Foreskin keratinocyte (primary cell): ENCODE measurements at places on chromosomes 16 and 17. TPM values are rescaled to one million over a fixed set of nuclear protein-coding genes. Genes with fewer than 3 reads are reported as not detected.
A peak's percentile ranks its signal among the peaks of the same experiment; 100 is the strongest.

DNA sequence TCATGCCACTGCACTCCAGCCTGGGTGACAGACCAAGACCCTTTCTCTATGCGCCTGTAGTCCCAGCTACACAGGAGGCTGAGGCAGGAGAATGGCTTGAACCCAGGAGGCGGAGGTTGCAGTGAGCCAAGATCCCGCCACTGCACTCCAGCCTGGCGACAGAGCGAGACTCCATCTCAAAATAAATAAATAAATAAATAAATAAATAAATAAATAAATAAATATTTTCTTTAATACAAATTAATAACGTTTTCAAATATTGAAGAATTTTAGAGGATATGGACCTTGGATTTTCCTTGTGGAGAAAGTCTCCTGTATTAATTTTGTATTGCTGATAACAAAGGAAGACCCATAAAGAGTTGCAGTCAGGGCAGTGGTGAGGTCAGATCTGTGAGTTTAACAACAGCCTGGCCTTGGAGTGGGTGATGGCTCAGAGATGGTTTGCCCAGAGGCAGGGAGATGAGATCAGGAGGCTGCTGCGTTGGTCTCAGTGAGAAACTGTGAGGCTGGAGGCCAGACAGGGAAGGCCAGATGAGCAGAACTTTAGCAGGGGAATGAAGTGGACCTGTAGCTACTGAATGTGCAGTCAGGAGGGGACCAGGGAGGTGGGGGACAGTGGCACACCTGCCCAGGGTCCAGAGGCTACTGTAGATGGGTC, 4.4 kb upstream of the ASGR1 start:
- DNase-seq = no peak

GRCh38 chr16:24146518-24146917, 109.6 kb upstream of the CACNG3 start:
- DNase-seq = no peak

The CBLN1 gene
- 0.11 TPM in 1 of 2 replicates, not detected in the other for total RNA-seq

GRCh38 chr16:50414152-50414551, 45.4 kb upstream of the BRD7 start:
- DNase-seq = no peak

The ABHD15 gene
- 7.5 and 8.9 TPM in 2 replicates for total RNA-seq

DNA sequence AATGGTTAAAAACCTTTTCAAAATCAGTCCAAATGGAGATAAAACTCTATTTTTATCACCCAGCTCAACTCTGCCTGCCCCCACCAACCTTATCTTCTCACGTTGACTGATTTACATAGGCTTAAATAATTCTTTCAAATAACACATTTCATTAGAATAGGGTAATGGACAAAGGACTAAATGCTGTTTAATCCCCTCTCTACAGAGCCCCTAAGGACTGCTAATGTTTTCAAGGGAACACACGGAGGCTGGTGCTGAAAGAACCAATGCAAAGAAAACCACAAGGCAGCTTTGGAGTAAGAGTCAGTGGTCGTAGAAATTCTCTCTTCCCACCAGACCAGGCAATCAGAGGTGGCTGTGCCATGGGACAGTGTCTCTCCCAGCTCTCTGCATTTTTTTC, 445.7 kb upstream of the MAF start:
- no peak for DNase-seq

DNA sequence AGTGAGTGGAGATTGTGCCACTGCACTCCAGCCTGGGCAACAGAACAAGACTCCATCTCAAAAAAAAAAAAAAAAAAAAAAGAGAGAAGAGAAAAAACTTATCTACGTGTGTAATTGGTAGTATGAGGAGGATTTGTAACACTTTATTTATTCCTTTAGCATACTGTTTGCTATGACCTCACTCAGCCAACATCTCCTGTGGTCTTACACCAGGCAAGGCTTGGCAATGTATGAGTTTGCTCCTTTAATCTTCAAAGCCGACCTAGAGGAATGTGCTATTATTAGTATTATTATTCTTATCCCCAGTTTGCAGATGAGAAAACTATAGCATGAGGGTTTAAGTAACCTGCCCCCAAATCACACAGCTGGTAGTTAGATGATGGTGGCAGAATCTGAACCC, 35.8 kb upstream of the HAPSTR1 start:
- no peak for DNase-seq

DNA sequence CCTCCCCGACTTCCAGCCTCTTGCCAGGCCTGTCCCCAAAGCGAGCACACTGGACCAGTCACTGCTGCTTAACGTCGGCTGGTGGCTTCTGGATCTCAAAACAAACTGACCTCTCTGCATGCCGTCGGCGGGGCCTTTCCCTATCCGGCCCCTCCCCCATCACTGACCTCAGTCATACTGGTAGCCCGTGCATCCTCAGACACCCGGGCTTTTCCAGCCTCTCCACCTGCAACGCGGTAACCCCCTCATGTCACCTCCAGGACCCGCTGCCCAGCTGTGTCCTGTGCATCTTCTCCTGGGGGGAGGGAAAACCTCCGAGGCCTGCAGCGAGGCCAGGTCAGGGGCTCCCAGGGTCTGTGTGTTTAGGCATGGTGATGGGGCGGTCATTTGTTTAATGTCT, 138.6 kb upstream of the CHMP6 start:
- DNase-seq = no peak

DNA sequence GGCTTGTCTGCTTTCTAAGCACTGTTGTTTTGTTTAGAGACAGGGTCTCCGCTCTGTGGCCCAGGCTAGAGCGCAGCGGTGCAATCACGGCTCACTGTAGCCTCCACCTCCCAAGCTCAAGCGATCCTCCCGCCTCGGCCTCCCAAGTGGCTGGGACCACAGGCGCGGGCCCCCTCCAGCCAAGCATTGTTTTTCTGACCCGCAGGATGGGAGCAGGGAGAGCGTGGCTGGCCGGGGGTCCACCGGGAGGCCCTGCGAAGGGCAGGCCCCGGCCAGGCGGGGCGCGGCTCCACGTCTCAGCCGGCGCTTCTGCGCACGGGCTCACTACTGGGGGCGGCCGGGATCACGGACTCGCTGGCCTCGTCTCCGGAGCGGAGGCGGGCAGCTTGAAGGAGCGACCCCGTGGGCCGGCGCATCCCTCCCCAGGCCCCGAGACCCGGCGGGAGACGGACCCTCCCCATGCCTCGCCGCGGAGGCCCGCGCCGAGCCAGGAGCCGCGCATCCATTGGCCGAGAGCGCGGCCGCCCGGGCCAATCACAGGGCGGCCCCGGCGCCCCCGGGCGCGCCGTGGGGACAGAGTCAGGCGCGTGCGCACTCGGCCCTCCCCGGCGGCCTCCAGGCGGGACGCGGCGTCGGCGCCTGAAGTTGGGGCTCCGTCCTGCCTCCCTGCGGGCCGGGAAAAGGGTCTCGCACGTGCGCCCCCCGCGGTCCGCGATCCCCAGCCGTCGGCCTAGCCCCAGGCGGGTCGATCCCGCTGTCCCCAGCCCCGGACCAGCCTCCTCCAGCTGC, 24.9 kb downstream of the ACTG1 start:
- DNase-seq = no peak

- no peak for DNase-seq
These were observed 35.0 kb upstream of the MNT start for GRCh38 chr17:2435862-2436261.

The TBC1D3C gene
- 0.11 TPM in 1 of 2 replicates, not detected in the other for total RNA-seq

The BICDL2 gene
- 0.39 and 0.68 TPM in 2 replicates for total RNA-seq

The ACSM3 gene
- total RNA-seq = 0.44 and 0.67 TPM in 2 replicates

GRCh38 chr17:66459811-66460270, 157.4 kb downstream of the PRKCA start:
- peak; percentile 74 for DNase-seq

DNA sequence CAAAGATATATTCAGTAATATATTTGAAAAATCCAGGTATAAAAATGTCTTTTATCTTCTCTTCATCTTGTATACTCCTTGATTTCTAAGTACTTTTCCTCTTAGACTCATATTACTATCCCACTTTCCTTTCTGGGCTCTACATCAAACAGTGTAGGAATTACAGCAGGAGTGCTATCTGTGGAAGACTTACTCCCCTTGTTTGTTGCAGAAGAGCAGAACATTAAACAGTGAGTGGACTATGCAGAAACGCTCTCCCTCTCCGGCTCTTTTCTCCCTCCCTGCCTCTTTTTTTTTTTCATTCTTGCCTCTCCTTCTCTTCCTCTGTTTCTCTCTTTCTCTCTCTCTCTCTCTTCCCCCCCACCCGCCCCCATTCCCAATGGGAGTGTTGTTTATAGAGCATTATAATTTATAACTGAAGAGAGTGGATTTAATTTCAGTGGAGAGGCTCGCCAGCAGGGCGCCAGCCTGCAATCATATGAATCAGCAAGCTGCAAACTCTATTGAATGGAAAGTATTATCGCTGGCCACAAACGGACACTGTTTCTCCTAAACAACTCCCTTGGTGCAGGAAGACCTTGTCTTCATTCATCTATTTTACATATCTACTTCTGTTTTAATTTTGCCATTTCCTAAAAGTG, 242.3 kb upstream of the TBX2 start:
- DNase-seq = no peak

DNA sequence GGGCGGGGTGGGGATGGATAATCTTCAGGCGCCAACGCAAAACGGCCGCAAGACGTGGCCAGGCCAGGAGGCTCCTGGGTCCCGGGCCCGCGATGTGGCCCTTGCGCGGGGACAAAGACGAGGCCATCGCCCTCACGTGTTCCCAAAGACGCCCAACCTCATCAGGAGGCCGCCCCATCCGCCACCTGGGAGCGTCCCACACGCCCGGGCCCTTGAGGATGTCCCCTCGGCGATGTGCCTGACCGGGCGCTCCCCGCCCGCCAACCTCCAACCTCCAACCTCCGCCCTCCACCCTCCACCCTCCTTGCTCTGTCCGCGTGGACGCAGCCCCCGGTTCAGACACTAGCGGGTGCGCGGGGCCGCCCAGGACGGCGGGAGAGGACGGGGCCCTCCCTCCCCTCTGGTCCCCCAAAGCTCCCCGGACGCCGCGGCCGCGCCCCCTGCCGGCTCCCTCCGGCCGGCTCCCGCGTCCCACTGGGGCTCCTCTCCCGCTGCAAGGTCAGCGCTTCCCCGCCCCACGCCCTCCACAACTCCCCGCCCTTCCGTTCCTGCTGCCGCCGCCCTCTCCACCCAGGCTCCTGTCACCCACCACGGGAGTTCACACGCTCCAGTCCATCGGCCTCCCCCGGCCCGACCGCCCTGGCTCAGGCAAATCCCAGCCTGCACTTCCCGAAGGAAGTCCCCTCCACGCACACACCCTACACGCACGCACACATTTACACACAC, 250.8 kb upstream of the RPL38 start:
- DNase-seq = no peak

DNA sequence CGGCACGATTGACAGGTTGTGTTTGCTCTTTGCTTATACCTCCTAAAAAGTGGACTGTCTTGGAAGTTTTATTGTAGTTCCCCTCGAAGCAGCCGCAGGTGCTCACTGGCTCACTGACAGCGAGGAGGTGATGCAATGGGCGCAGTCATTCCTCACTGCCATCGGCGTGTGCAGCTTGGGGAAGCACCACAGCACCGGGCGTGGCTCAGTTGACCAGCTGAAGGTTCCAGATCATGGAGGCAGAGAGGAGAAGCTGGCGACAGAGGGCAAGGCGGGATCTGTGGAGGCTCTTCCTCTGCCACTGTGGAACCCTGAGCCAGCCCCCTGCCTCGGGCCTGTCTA, 72.1 kb upstream of the TNRC6C start:
- no peak for DNase-seq

The SETD1A gene
- 6.7 and 7.1 TPM in 2 replicates for total RNA-seq
